ENCODE measurements at places on chromosomes 3 and 15. TPM values are rescaled to one million over a fixed set of nuclear protein-coding genes. Genes with fewer than 3 reads are reported as not detected.

The VGLL4 gene
- total RNA-seq = 32.1 TPM

The PFKFB4 gene
- total RNA-seq = 2.5 TPM

The GOLGA8G gene
- not detected for total RNA-seq

The FBXL2 gene
- total RNA-seq = 18.1 TPM

The SOX14 gene
- not detected for total RNA-seq

The PLA1A gene
- 4.8 TPM for total RNA-seq

The ZPLD1 gene
- not detected for total RNA-seq

The PYDC2 gene
- not detected for total RNA-seq

The MAP2K5 gene
- total RNA-seq = 4.0 TPM

The RLBP1 gene
- total RNA-seq = not detected

The PLA2G4D gene
- total RNA-seq = not detected

The GTPBP8 gene
- 22.7 TPM for total RNA-seq

The WDR49 gene
- total RNA-seq = not detected

The CPN2 gene
- total RNA-seq = not detected

The PPP1R14D gene
- not detected for total RNA-seq

The CHST2 gene
- total RNA-seq = 12.3 TPM

The P2RY1 gene
- 1.7 TPM for total RNA-seq

The NR1I2 gene
- 0.05 TPM for total RNA-seq

The NRROS gene
- 10.2 TPM for total RNA-seq

The HERC2 gene
- 33.9 TPM for total RNA-seq

The CEMIP gene
- total RNA-seq = 0.10 TPM

The NUP210 gene
- total RNA-seq = 0.33 TPM

The GP9 gene
- 0.53 TPM for total RNA-seq

The GNAT1 gene
- total RNA-seq = not detected

The UCN2 gene
- total RNA-seq = not detected

The SLC24A5 gene
- not detected for total RNA-seq

The SLCO2A1 gene
- 5.6 TPM for total RNA-seq

The LSMEM2 gene
- not detected for total RNA-seq

The DIS3L gene
- 18.7 TPM for total RNA-seq

The UQCRC1 gene
- total RNA-seq = 341 TPM
